Camera-type eye (tissue), 1 donor: ENCODE measurements at places on chromosomes 4 and X. TPM values are rescaled to one million over a fixed set of nuclear protein-coding genes. Genes with fewer than 3 reads are reported as not detected.

The EGF gene
- total RNA-seq: 20.8 TPM

The LCORL gene
- total RNA-seq: 204 TPM

The HEPH gene
- total RNA-seq: 55.7 TPM

The MAEA gene
- 73.7 TPM for total RNA-seq

The REELD1 gene
- total RNA-seq: not detected

The GK2 gene
- total RNA-seq: not detected

The PTCHD1 gene
- total RNA-seq: 1.7 TPM
